ENCODE measurements at places on chromosomes 6 and 20.

DNA sequence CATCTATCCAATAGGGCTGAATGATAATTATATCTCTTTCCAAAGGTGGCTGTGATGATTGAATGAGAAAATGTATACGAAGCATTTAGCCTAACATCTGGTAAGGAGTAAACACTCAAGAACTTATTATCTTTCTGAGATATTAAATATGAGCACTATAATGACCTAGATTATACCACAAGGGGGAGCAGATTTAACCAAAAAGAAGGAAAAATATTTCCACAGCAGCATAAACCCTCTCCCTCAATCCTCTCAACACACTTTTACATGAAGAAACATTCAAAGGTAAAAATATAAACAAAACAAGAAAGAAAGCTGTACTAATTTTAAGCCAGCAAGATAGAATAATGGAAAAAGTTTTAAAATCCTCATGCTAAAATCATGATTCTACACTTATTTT is 68.4 kb downstream of the SHPRH start:
- DNase-seq, result no peak

DNA sequence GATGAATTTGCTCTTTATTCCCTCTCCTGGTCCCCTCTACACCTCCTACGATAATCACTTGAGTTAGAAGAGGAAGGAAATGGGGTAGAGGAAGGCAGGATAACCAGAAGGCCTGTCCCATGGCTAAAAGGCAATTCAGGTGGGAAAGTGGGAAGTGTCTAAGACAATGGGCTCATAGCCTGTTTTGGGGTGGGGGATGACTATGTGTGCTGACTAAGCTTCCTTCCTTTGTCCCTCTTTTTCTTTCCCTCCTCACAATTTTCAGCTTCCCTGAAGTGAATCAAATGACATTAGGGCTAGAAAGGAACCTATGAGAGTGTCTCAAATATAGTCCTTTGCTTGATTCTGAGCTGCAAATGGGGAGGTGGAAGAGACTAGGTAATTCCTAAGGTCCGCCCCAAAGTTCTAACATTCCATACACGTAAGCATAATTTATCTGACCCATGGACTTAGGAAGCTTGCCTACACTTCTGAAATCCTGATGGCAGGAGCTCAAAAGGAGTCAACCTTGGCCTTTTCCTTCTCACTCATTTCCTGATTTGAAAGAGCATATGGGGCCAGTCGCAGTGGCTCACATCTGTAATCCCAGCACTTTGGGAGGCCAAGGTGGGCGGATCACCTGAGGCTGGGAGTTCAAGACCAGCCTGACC is 24.3 kb downstream of the EDEM2 start:
- DNase-seq, result no peak

GRCh38 chr20:8234580-8234979 is 102.5 kb downstream of the PLCB1 start:
- no peak for DNase-seq

DNA sequence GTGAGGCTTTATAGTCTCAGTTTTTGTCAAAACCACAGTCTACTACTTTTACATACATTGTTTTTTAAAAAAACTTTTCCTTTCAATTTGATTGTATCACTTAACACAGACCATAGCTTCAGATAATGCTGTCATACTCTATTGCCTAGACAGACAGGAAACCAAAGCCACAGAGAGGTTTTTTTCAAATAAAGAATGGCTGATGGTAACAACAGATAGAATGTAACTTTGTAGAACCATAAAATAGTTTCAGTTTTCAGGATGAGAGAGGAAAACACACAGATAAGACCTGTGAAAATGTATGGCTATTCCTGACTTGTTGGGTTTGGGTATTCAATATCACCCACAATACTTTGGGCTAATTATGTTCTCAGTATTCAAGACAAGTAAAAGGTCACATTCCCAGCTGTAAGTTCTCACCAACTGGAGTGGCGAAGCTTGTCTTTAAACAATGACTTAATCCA is 94.0 kb downstream of the ADGRG6 start:
- DNase-seq, result no peak

DNA sequence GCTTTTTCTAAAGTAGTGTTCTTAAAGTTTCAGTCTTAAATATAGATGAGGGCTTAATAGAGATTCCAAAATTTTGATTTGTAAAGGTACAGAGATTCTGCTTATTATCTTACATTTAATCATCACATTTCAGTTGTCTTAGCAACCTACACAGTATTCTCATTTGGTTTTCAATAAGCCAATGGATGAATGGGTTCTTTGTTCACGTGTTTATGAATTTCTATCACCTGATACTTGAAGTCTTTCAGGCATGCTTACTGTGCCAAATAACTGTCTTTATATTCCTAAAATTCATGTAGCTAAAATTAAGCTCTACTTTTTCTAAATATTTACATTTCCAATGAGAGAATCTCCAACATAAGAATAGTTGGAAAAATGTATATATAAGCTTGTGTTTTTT is 152.7 kb downstream of the EYA4 start:
- DNase-seq, result no peak

- no peak for DNase-seq
Observed at GRCh38 chr20:47672886-47673670, 112.2 kb downstream of the SULF2 start.

- DNase-seq, result no peak
Observed at GRCh38 chr6:63466242-63466733, 106.0 kb upstream of the LOC128125822 start.

GRCh38 chr6:113995634-113996033 is 24.7 kb upstream of the HDAC2 start:
- DNase-seq, result no peak

DNA sequence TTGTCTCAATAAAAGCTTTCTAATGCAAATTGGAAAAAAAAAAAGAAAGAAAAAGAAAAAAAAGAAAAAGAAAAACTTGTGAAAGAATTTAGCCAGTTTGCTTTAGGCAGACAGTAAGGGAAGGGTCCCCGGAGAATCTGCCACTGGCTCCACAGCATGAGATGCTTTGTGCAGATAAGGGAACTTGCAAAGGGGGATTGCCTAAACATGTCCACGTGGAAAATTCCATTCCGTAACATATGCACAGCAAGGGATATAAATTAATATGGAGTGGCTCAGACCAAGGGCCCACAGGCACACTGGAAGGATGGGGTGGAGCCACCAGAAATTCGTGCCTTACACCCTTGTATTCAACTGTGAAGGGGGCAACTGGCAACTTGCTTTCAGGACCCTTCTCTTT is 45.4 kb downstream of the MKKS start:
- no peak for DNase-seq

DNA sequence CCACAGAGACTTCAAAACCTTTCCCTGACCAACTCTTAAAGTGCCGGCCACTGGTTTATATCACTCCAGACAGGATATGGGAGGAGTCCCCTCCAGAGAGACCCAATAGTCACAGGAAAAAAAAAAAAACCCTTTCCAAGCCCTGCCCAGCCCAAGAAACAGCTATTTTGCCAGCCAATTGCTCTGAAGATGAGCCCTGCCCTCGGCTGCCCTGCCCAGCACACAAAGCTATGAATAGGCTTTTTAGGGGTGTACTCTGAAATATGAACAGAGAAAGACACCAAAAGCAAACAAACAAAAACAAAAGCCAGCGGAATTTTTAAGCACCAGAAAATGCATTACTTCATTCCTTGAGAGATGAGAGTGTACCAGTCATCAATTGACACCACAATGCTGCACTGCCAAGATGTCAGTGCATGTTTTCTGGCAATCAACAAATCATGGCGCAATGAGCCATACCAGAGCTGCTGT is 275.1 kb downstream of the C6orf118 start:
- DNase-seq, result no peak

GRCh38 chr6:107491760-107492660 is 2.1 kb downstream of the SOBP start:
- DNase-seq, result no peak

DNA sequence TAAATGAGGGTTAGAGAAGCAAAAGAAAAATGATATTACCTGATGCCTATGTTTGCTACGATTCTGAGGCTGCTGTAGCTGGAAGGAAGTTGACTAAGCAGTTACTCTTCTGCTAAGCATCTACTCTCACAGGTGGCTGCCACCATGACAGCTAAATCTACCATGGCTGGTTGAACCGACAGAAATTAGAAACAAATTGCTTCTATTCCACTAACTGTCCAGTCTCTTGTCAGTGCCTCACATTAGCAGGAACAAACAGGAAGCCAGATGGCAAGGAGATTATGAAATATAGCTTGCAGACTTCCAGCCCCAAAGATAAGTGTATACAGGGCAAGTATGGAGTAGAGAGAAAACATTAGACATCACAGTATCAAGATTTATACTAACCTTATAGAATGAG is 59.4 kb upstream of the TMEM200A start:
- no peak for DNase-seq

- no peak for DNase-seq
Observed at GRCh38 chr6:17032988-17033634, 68.7 kb upstream of the STMND1 start.

DNA sequence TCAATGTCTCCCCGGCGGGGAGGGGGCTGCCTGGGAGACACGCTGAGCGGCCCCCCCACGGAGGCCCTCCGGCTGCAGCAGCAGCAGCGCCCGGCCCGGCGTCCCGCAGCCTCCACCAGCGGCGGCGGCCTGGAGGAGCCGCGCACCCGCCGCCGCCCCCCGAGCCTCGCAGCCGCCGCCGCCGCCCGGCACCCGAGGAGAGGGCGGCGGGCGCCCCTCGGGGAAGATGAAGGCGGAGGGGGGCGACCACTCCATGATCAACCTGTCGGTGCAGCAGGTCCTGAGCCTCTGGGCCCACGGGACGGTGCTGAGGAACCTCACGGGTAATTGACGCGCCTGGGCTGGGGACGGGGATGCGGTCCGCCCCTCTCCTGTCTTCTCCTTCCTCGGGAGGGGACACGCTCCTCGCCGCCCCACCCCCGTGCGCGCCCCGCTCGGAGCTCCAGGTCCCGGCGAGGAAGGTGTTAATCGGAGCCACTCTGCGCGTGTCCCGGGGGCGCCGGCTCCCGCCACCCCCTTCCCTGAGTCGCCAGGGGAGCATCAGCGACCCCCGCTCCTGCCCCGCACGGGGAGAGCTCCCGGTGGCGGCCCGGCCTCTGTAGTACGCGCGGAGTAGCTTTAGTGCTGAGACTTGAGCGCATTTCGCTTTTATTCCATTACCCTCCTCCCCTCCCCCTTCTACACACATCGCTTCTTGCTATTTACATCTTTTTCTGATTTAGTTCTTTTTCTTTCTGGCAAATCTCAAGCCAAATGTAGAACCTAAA is 686 bp downstream of the TMEM170B start:
- peak; percentile 3 for DNase-seq

DNA sequence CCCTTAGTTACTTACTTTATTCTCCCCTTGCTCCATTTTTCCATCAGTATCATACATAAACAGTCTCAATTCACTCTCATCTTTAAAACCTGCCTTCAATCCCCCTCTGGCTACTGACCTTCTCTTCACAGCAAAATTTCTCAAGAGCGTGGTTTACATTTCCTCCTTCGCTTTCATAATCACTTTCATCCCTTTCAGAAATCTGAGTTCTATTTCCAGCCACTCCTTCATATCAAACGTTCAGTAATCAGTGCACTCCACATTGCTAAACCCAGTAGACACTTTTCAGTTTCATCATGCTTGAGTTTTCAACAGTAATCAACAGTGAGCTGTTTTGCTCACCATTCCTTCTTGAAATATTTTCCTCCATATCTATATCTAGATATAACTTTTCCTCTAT is 176.7 kb upstream of the HSF2 start:
- no peak for DNase-seq

- no peak for DNase-seq
Observed at GRCh38 chr6:144654506-144654905, 369.4 kb downstream of the UTRN start.

DNA sequence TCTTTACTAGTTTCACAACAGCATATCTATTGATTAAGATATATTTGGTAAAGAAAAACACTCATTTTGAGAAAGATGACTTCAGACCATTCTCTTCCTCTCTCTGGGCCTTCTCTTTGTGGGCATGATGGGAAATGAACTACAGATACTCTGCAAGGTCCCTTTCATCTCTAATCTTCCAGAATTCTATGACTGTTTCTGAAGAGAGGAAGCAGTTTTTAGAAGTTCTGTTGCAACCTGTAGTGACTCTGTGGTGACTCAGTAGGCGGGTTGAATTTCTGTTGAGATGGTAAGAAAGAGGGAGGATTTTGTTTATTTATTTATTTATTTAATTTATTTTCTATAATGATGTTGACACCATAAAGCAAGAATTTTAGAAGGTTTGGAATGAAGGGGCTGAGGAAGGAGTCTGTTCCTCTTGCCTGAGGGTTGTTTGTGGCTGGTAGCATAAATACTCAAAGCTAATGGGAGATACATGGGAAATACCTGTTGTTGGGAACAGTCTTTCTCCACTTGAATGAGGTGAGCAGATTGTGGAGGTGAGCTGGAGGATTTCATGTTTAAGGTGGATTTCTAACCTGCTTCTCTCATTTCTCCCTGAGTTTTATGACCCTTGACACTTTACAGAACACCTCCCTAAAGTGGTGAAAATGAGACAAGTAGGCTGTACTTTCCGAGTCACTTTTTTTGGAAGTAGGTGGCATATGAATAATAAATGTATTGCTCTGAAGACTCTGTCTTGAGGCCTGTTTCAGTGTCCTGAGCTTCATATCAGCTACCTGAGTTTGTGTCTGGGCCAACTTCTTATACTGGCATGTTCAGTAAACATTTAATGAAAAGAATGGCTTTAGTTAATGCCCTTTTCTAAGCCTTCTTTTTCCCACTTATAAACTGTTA is 15.0 kb downstream of the ACSS2 start:
- DNase-seq, result no peak

DNA sequence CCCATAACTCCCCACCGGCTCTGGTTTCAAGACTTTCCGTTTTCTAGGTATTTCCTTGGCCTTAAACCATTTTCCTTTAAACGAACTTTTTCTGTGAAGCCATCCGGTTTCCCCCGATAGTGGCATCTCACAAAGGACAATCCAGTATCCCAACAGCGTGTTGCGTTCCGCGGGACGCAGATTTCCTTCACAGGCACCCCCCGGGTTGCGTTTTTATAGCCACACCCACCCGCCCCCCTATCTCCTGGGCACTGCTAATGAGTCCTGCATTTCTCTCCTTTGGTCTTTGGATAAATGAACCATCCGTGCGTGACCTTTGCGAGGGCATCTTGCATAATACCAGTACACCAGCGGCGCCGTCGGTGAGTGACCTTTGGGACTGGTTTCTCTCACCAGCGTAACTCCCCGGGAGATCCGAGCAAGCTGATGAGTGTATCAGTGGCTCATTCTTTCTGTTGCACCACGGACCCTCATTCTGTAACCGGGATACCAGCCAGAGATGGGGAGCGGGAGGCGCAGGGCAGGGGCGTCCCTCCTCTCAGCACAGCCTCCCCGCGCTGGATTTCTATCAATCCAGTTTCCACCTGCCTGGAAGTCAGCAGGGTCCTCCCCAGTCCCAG is 586 bp upstream of the NQO2 start:
- no peak for DNase-seq

GRCh38 chr20:10863337-10864060 is 189.7 kb upstream of the JAG1 start:
- no peak for DNase-seq

- no peak for DNase-seq
Observed at GRCh38 chr6:70844301-70844700, 112.6 kb downstream of the B3GAT2 start.

DNA sequence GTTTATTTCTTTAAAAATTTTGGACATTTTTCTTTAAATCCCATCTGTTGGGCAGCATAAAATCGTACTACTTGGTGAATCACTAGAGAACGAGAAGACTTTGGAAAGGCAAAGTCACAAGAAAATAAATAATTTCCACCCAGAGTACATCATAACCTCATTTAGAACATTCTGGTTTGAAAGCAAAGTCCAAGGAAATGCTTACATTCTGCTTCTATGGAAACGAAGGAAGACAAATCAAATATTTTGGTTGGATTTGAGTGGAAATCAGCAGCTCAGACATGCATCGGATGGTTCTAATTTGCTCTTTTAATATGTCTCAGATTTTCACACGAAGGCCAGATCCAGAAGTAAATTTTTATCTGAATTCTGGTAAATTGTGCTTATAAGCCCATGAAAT is 60.7 kb upstream of the LTV1 start:
- DNase-seq, result no peak

Measured in effector memory CD4-positive, alpha-beta T cell (primary cell).